Mesendoderm (in vitro differentiated cells): ENCODE measurements at places on chromosomes 4 and X.

DNA sequence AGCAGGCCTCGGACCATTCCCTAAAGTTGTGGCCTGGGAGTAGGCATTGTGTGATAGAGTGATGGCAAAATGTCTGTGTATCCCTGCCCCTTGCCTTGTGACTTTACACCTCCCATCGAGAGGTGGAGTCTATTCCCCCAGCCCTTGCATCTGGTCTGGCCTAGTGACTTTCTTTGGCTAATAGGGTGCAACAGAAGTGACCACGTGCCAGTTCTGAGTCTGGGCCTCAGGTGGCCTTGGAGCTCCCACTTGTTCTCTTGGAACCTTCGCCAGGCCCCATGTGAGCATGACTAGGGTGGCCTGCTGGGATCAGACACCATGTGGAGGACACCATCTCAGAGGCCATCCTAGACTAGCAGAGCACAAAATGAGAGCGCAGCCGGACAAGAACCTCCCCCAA is 3.9 kb upstream of the RNF4 start:
- DNase-seq = no peak

DNA sequence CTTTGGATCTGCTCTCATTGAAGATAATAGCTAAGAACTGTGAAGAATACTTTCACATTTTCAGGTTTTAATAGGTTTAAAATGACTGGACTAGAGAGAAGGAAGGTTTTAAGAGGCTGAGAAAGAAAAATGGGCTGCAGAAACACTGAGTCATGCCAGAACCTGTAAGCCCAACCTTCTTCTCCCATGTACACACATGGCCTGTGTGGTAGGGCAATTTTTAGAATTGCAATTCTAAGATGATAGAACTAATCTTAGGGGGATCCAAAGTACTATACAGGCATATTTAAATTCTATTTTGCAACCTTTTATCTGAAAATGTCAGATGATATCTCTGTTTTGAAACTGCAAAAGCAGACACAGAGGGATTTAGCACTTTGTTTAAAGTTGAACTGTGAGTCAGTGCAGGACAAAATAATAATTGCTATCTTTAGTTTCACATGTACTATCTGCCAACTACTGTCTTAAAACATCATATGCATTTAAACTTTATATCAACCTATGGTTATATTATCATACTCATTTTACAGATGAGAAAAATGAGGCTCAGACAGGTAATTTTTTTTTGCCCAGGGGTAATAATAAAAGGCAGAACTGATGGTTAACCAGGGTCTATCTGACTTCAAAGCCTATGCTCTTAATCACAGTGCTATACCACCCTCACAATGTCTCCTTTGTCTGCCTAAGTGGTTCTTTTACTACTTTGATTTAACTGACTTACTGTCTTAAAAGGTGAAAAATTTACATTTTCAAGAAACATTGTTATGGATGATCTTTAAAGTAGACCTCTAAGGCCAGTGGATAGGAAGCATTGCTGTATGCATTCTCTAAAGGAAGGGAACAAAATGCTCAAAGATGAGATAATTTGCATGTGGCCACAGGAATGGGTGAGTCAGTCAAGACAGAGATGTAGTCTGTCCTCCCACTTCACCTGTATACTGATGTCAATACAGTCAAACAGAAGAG is 4.3 kb downstream of the TMPRSS11E start:
- DNase-seq = peak; percentile 79

DNA sequence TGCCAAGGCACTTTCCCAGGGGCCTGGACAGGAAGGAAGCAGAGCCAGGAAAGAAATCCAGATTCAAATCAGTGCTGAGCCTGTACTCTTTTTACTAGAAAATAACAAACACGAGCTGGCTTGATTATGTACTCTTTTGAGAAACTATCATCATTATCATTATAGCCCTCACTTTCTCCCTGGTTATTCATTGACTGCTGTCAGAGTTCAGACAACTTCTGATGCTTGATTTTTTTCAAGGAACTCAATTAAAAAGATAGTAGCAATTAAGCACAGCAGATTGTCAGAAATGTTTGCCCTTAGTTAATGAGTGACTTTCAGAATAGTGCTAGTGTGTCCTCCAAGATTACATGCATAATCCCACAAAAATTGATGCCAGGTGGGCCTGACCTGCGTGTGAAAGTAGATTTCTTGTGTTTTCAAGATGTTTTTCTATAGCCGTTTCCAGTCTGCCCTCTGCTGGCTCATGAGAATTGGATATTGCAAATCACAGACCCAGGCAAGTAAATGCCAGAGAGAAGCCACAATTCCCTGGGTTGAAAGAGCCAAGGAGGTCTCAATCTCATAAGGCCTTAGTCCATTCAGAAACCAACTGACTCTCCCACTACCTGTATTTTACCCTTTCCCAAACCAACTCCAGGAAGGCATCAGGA is 14.3 kb upstream of the PNPLA4 start:
- DNase-seq = peak; percentile 31

- no peak for DNase-seq
Measured at GRCh38 chr4:13618212-13618806, 9.2 kb downstream of the BOD1L1 start.

DNA sequence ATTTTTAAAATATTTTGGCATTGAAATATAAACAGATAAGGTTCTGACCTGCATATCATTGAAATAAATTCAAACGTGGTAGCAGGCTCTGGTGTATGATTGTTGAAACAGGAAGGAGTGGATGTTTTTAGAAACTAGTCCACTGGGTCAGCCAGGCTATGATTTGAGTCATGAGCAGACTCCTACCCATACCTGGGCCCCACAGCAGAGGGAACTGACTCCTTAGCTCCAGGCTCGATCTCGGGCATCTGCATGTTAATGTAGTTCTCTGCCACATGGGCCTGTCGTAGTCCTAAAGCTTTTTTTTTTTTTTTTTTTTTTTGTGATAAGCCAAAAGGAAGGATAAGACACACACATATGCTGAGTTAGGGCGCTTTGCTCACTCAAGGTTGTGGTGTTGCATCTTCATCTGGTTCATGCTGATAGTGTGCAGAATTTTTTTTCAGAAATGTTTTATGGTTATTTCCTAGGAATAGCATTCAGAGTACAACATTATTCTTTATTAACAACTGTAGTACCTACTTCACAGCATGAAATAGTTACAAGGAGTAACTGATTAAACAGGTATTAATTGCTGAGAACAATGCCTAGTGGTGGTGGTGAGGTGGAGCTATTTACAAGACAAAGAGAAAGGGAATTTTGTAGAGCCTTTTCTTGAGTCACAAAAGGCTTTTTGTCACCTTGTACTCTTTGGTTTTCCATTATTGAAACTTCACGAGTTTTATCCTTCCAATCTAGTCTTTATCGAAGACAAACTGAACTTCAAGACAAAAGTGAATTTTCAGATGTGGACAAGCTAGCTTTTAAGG is 27.3 kb downstream of the OFD1 start:
- DNase-seq = peak; percentile 54

GRCh38 chr4:110164251-110164650 is 34.2 kb downstream of the ELOVL6 start:
- no peak for DNase-seq

DNA sequence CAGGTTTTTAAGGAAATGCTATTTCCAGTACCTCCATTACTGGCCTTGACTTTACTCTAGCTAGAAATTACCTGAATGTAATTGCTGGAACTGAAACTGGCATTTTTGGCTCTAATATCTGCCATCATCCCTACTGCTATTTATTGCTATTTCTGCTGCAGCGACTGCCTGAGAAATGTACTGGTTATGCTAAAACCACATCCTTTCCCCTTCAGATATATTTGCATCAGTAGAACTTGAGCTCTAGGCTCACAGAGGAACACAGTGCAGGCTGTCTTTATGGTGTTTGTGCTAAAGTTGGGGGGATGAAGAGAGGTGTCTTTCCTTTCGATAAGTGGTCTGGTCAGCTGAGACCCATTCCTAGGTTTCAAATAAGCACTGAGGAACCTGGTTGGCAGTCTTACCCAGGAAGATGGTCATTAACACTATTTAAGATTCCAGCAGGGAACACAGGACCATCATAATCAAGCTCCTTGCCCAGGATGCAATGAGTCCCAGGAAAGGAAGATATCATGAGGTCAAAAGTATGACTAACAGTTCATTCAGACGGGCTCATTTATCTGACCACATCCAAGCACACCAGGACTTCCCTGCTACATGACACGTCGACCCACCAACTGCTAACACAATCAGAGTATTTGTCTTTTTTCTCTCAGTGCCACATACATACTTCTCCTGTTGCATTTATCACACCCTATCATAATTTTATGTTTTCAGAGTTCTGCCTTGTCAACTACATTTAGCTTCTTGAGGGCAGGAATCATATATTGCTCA is 137.4 kb downstream of the GABRA3 start:
- peak; percentile 5 for DNase-seq

- DNase-seq = no peak
Measured at GRCh38 chr4:52574036-52574435, 85.1 kb downstream of the USP46 start.

DNA sequence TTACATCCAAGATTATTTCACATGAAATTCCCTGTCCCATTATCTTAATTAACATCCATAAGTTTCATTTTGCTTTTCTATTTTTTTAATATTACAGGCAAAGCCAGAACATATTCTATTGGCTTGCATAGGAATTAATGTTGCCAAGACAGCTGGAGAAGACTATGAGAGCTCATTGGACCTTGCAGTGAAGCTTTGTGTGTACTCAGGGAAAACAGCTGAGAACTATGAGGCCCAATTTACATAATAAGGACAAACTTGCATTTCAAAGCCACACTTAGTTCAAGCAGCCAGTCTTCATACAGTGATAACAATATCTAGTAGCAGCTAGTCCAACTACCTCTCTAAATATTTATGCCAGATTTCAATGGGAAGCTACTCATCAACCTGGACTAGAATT is 134.4 kb downstream of the DDX53 start:
- no peak for DNase-seq

GRCh38 chr4:55411621-55412020 is 15.9 kb downstream of the TMEM165 start:
- no peak for DNase-seq
